ENCODE measurements at places on chromosomes 13 and 19. TPM values are rescaled to one million over a fixed set of nuclear protein-coding genes. Genes with fewer than 3 reads are reported as not detected.
A peak's percentile ranks its signal among the peaks of the same experiment; 100 is the strongest.

The C1QTNF9 gene
- not detected for total RNA-seq

The DMPK gene
- total RNA-seq: 17.7 TPM

The NANOS3 gene
- total RNA-seq: 0.68 TPM

The MAST1 gene
- 0.88 TPM for total RNA-seq

GRCh38 chr13:62246581-62246980 lies 830.9 kb upstream of the PCDH20 start:
- peak; percentile 5 for DNase-seq

DNA sequence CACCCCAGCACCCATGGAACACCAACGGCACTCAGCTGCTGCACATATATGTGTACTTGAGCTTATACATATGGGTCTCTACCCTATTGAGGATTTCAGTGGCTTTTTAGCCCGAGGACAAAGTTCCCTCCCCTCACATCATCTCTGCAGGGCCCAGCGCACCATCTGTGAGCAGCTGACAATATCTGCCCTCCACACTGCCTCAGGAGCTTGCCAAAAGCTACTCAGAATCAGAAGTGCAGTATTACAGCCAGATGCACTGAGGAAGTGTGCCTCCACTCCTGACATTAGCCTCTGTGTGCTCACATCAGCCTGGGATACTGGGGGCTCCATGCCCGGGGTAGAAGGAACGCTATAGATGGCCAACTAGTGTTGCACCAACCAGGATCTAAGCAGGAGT lies 903.9 kb downstream of the UQCRFS1 start:
- no peak for DNase-seq

DNA sequence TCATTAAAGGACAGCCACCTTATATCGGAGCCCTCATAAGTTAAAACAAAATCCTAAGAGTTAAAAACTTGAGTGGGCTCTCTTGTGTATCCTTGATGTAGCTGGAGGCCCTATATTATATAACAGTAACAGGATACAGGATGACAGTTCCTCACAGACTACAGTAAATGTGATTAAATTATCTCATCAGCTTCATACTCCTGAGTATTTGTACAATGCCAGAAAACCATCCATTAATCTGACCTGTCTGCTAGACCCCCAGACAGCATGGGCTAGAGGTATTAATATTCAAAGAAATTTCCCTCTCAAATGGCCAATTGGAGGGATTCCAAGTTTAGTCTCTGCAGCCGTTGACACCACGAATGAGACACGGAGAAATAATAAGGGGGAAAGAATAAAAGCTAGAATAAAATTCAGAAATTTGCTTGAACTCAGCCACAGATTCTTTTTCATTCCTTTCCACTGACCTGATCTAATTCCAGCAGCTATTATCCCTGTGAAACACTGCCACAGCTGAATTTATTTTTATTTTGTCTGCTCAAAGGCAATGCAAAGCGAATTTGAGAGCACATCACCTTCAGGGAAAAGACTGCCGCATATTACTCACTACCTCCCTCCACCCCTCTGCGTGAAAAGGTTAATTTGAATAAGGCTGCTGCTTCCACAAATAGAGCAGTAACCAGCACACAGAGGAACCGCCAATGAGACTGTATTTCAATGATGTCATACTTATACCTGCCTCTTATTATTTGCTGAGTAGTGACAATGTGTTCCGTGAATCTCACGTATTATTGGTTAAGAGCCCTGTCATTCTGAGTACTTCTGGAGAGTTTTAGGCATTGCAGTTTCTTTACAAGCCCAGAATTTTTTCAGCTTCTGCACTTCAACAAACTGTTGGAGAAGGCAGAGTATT lies 155.9 kb upstream of the KLF12 start:
- DNase-seq: peak; percentile 90

DNA sequence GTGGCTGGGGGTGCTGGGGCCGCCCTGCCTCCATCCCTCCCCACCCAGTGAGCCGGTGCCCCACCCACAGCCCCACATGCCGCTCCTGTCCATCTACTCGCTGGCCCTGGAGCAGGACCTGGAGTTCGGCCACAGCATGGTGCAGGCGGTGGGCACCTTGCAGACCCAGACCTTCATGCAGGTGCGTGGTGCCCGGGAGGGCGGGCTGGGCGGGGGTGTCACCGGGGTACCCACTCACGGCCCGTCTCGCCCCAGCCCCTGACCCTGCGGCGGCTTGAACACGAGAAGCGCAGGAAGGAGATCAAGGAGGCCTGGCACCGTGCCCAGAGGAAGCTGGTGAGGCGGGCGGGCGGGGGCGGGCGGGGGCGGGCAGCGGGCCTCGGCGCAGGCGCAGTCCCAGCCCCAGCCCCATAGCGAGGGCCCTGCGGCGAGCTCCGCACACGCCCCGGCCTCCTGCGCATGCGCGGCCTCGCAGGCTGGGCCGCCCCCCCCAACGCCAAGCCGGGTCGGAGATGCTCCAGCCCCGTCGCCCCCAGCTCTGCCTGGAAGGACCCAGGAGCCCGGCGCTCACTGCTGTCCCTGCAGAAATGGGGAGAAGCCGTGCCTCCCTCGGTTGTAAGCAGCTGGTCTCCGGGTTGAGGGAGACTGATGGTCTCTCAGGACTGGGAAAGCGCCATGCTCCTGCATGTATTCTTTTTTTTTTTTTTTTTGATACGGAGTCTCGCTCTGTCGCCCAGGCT lies 7.7 kb downstream of the ARHGAP45 start:
- DNase-seq: no peak

- DNase-seq: no peak
Observed at GRCh38 chr19:37905946-37906868, at the start of gene WDR87. Gene WDR87, minus strand, starts transcription at chr19:37906594. Its CDS starts 8,355 bp downstream, at chr19:37898239.

DNA sequence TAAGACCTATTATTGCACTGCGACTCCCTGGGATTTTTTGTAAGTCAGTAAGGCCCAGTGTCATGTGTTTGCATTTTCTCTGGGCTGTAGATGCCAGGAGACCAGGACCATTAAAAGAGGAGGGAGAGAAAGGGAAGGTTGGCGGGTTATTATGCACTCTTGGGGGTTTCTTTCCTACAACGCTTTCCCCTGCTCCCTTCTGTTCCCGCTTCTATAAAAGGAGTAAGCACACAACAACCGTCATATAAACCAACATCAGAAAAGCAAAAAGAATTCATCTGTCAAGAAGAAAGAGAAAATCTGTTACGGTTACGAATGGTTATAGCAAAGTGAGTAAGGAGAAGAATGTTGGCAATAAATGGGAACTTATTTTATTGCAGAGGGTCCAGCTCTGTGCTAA lies 541.8 kb downstream of the IRS2 start:
- DNase-seq: no peak

- DNase-seq: no peak
Observed at GRCh38 chr13:47594833-47595232, 406.2 kb downstream of the SUCLA2 start.

- DNase-seq: no peak
Observed at GRCh38 chr13:22027566-22027965, 356.7 kb downstream of the FGF9 start.

- DNase-seq: no peak
Observed at GRCh38 chr13:97004886-97005285, 10.6 kb upstream of the OXGR1 start.

- DNase-seq: peak; percentile 42
Observed at GRCh38 chr19:19366434-19367396, 38.8 kb upstream of the GATAD2A start.

- DNase-seq: no peak
Observed at GRCh38 chr19:17296273-17296672, 7.0 kb downstream of the ABHD8 start.

DNA sequence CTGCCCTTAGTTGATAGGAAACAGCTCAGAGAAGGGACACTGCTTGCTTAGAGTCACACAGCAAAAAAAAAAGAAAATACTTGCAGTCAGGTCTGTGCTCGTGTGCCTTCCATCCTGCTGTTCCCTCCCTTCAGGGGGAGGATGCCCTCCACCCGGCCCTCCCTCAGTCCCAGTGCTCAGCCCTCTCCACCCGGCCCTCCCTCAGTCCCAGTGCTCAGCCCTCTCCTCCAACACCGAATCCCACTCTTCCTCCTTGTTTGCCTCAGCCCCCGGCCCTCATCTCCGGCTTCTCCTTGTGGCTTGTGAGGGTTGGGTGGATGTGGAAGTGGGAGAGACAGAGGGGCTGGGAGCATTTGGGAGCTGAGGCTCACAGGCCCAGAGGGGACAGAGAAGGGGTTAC lies 5.8 kb downstream of the TFPT start:
- DNase-seq: no peak

Data from kidney epithelial cell (primary cell).